RCC 7860 (cell line): ENCODE measurements at places on chromosomes 12 and 14.

DNA sequence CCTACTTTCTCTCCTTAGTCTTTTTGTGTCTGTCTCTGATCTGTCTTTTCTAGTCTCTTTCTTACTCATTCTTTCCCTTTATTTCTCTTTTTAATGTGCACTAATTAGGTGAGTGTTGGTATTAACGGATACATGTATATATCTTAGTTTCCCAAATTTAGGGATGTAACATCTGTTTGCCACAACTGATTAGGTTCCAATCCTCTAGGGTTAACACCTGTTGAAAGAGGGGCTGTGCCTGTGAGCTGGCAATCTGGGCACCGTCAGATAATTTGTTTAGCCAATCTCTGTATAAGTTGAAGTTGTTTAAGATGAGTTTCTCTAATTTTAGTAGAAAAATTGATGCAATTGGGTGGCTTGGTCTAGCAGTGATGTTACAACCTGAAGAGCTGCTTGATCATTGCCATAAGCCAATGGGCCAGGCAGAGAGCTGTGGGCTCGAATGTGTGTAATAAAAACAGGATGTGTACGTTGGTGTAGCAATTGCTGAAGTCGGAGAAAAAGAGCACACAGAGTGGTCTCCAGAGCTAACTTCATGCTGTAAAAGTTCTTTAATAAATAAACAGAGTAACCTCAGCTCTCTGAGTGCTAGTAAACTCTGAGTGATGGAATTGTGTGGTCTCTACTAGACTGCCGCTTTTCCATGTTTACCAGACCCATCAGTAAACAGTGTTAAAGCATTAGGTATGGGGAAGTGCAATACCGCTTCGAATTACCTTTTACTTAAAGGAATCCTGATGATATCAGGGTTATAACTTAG, 18.3 kb upstream of the LYZ start:
- no peak for DNase-seq

GRCh38 chr14:76583805-76584204, 177.5 kb upstream of the VASH1 start:
- no peak for DNase-seq

- no peak for DNase-seq
Measured at GRCh38 chr14:89540009-89540829, 123.2 kb upstream of the FOXN3 start.

DNA sequence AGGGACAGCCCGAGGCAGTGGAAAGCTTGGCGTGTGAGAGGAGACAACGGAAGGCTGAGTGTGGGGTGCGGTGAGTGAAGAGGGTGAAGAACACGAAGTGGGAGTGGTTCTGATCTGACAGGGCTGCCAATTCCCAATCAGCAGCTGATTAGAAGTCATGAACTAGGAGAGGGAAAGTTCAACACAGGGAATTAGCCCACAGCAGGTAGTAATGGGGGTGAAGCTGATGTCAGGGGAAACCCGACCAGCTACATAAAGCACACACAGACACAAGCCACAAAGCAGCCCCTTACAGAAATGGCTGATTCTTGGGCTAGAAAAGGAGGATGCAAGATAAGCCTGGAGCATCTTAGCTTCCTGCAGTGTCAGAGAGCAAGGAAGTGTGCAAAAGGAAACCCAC, 47.5 kb upstream of the TCL1A start:
- DNase-seq = no peak

GRCh38 chr12:25502118-25502517, 51.0 kb downstream of the LMNTD1 start:
- no peak for DNase-seq

DNA sequence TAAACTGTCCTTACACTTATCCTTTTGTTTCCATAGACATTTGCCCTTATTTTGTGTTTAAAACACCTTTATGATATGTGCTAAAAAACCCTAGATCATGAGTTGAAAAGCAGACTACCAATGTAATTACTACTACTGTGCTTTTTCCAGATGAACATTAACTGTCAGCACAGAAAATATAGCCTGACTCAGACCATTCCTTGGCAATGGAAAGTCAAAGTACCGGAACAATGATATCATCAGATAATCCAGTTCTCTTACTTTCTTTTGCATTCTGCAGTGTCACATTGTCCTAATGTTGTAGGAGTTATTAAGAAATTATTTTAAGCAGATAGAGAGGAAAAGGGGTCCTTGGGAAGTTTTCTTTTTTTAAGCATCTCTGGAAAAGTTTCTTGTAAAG, 1189.0 kb upstream of the FLRT2 start:
- no peak for DNase-seq
